ENCODE measurements at places on chromosomes 11 and 22.

GRCh38 chr11:112570333-112570732, 309.7 kb upstream of the PLET1 start:
- no peak for DNase-seq

DNA sequence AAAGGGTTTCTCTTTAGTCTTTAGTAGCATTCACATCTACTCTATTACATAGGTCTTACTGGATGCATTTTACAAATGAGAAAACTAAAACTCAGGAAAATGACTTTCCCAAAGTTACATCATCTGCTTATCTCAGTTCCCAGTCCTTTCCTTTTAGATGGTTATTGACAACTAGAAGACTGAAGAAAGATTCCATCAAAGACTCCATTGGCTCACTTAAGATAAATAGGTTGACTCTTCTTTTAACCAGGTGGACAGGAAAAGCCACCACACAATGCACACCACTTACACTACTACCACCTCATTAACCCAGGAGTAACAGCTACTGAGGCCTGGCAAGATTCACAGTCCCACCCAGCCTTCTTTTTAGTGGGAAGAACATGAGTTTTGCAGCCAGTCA, 123.6 kb downstream of the TRIM44 start:
- DNase-seq: no peak

DNA sequence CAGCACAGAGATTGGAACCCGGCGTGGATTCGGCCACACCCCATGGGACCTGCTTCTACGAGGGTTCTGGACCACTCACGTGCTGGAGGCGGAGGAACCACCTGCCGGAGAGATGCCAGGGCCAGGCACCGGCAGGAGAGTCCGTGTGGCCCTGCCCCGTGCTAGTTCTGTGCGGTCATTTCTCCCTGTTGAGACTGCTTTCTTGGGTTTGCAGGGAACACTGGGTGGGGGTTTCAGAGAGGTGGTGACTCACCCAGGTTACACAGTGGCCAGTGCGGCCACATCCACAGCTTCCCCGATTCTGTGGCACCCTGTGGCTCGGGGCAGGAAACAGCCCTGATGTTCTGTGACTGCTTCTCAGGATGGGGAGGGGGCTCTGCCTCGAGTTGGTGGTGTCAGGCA, 3.6 kb upstream of the PHLDA2 start:
- peak; percentile 65 for DNase-seq

DNA sequence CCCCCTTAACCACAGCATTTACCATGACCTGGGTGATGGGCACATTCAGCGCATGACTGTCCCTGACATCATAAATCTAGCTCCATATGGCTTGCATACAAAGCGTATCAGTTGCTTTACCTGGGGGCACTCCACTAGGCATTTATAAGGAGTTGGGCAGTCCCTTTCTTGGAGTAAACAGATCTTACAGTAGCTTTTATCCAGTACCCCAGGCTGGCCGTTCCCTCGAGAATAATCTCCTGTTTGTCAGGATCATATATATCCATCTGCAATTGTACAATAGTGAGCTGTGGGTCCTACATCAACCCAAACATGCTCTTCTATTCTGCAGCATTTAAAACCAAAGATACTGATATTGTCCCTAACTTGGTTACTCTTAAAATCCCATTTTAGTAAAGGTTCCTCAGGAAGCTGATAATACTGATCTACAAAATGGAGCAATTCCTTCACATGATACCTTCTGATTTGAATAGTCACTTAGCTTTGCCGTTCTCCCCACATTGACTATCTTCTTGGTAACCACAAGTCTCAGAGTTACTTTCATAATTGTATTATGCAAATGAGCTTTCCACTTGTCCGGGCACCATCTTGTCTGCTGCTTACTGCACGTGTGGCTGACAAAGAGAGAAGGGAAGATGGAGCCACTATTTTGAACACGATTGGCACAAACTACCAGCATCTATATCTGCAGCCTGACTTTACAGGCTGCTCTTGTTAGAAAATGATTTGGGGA, 205.0 kb downstream of the CWF19L2 start:
- DNase-seq: no peak

GRCh38 chr11:79189055-79189454, 251.8 kb downstream of the TENM4 start:
- peak; percentile 75 for DNase-seq

DNA sequence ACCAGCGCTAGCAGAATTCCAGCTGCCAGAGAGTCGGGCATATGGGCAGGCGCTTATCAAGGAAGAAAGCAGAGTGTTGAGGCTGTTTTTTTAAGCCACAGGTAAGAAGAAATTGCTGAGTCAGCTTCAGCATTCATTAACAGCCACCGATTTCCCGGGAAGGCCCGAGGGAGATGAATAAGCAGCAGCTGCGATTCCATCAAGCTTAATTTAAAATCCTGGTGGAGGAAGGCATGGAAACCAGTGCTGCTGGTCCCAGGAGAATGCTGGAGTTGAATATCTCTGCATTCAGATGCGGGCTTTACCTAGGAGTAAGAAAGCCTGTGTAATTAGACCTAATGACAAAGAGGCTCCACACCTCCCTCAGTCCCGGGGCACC, 168.8 kb downstream of the BRD1 start:
- DNase-seq: no peak

GRCh38 chr22:49203859-49204598, 623.6 kb downstream of the BRD1 start:
- no peak for DNase-seq

- DNase-seq: no peak
These were observed 13.6 kb downstream of the CD3E start for GRCh38 chr11:118318124-118318523.

- no peak for DNase-seq
These were observed 78.8 kb downstream of the CTTN start for GRCh38 chr11:70477176-70477575.

- DNase-seq: peak; percentile 51
These were observed 119.3 kb downstream of the ABTB2 start for GRCh38 chr11:34238533-34238932.

DNA sequence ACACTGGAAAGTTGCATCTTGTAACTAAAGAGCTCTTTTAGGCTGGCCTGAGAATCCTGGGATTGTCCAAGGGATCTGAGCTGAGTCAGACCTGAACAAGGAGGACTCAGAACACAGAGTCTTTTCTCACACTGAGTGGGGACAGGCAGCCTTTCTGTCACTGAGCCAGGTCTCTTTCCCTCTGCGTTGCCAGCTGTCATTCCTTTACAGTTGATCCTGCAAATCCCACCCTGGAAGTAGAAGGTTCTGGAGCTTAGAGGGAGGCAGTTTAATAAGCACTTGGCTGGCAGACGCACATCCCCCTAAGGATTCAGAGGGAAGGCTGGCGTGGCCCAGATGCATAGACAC, 76.3 kb upstream of the SUSD2 start:
- no peak for DNase-seq

DNA sequence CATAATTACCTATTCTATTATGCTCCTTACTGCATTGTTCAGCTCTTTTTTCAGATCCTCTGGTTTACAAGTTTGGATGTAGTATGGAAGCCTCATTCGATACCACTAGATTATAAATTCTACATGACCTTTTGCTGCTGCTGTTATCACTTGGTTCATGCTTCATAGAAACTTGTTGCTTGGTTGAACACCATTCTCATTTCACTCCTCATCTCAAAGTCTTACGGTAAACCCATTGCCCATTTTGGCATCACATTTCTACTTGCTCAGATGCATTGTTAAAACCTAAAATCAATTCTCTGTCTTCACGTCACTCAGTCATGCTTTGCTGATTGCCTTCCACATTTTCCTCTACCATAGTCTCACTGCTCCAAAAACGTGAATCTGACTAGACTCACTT, 155.5 kb upstream of the DDI1 start:
- DNase-seq: no peak

DNA sequence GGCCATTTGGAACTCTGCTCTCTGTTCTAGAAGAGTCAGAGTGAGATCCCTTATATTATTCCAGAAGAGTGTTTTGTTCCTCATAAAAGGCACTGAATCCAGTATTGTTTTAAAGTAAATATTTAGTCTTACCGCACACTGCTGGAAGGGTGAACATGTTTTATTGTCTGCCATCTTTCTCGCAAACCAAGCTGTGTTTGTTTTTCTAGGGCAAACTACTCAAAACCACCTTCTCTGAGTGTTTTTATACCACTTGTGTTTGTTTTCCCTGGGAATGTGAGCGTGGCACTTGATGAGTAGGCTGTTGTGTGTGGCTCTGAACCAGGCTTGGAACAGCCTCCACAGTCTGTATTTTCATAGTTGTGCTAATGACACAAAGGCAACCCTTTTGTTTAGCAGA, 89.8 kb downstream of the DBX1 start:
- no peak for DNase-seq

DNA sequence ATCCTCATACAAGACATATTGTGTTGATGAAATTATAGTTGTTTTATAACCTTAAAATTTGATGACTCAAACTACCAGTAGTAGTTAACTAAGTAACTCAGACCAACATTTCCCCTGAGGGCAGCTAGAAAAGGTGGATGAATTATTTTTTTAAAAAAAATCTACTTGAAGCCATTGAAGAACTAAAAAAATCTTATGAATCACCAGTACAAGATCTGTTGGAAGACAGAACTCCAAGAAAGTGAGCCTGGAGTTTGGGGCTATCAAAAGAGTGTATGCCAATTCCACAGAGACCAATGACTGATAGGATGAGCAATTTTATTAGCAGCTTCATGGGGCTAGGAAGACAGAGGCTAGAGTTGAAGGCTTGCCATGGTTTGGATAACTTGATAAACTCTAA, 72.4 kb downstream of the CYP2R1 start:
- DNase-seq: no peak

- DNase-seq: no peak
These were observed 74.6 kb downstream of the CELSR1 start for GRCh38 chr22:46462726-46463371.

GRCh38 chr22:44693756-44694155, 8.2 kb upstream of the PRR5 start:
- DNase-seq: no peak

GRCh38 chr11:88098289-88098688, 77.0 kb downstream of the RAB38 start:
- DNase-seq: no peak

- DNase-seq: no peak
These were observed 798.0 kb downstream of the NTM start for GRCh38 chr11:132168344-132168981.

GRCh38 chr11:102223859-102224258, 93.4 kb upstream of the BIRC3 start:
- DNase-seq: no peak

GRCh38 chr11:47104261-47104950, 72.3 kb downstream of the ARFGAP2 start:
- DNase-seq: peak; percentile 39

GRCh38 chr22:41021061-41021612, 70.0 kb downstream of the RBX1 start:
- DNase-seq: no peak
